ENCODE measurements at places on chromosomes 5 and 9.

DNA sequence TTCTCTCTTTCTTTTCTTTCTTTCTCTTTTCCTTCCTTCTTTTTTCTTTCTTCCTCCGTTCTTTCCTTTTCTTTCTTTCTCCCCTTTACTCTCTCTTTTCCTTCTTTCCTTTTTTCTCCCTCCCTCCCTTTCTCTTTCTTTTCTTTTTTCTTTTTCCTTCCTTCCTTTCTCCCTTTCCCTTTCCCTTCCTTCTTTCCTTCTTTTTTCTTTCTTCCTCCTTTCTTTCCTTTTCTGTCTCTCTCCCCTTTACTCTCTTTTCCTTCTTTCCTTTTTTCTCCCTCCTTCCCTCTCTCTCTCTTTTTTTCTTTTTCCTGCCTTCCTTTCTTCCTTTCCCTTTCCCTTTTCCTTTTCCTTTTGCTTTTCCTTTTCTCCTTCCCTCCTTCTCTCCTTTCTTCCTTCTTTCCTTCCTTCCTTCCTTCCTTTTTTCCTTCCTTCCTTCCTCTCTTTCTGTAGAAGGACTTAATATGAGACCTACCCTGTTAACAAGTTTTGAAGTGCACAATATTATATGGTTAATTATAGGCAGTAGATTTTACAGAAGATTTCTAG lies 142.7 kb upstream of the CD180 start:
- no peak for DNase-seq

- no peak for DNase-seq
These were observed 380.8 kb downstream of the EBF1 start for GRCh38 chr5:158718738-158719505.

DNA sequence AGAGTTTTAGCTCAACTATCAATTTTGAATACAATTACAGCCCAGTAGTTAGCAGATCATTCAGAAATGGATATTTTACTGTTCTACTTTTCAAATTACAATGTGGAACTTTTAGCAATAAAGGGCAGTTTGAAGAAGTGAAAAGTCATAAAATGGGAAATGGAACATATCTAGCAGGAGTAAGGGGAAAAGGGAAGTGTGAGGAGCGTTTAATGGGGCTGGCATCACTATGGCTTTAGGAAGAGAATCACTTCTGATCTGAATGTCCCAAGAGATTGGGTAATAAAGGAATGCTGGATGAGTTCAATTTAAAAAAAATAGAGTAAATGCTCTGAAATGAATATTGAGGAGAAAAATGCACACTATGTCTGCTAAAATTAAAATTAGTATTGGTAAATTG lies 77.4 kb downstream of the ATPSCKMT start:
- no peak for DNase-seq

DNA sequence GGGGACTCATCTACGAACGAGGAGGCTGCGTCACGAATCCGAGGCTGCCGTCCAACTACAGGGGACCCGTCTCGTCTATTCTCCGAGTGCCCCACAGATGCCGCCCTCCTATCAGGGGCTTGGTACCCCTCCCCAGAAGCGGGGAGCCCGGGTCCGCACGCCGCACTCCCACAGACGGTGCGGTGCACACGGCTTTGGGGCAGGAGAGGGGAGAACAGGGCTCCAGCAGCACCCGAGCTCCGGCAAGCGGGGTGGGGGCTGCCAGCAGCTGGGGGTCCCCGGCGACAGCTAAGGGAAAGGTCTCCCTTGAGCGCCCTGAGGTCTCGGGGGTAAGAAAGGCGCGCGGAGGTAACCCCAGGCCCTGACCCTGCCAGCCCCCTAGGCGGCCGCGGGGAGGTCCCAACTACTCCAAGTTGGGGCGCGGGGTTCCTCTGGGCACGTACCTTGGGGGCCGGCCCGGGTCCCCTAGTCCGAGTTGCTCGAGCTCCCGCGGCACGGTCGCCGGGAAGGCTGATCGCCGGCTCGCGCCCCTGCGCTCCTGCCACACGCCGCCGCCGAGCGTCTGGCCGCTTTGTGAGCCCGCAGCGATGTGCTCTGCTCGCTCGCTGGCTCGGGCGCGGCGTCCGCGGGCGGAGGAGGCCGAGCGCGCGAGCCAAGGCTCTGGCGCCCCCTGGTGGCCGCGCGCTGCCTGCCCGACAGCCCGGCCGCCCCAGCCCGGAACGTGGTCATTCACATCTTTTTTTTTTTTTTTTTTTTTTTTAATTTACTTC lies at the start of gene SPOCK1:
Gene SPOCK1, minus strand, starts transcription at position 591 of the 770 bp plus-strand sequence.
- DNase-seq: no peak

GRCh38 chr5:124262991-124263571 lies 483.4 kb downstream of the ZNF608 start:
- no peak for DNase-seq
